Activated T-helper 1 cell treated with Interleukin-2 at 50 U/mL for 16 hours (primary cell): ENCODE measurements at places on chromosomes 5 and 9.

DNA sequence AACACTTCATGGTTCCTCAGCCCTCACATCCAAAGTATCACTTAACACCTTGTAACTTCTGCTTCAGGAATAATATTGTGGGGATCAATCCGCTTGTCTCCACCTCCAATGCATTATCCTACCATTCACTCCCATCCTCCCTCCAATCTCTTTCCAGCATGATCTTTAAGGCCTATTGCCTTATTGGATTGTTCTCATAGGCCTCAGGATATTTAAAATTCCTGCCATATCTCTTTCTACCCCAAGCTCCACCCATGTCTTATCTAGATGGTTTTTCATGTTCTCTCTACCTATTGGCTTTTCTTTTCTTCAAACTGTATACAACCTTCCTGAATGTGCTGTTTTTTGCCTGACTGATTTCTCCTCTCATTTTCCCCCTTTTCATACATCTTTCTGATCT is 7.2 kb downstream of the KDM4C start:
- DNase-seq = no peak

GRCh38 chr9:19018201-19018600 is 14.8 kb downstream of the SAXO1 start:
- DNase-seq = no peak

DNA sequence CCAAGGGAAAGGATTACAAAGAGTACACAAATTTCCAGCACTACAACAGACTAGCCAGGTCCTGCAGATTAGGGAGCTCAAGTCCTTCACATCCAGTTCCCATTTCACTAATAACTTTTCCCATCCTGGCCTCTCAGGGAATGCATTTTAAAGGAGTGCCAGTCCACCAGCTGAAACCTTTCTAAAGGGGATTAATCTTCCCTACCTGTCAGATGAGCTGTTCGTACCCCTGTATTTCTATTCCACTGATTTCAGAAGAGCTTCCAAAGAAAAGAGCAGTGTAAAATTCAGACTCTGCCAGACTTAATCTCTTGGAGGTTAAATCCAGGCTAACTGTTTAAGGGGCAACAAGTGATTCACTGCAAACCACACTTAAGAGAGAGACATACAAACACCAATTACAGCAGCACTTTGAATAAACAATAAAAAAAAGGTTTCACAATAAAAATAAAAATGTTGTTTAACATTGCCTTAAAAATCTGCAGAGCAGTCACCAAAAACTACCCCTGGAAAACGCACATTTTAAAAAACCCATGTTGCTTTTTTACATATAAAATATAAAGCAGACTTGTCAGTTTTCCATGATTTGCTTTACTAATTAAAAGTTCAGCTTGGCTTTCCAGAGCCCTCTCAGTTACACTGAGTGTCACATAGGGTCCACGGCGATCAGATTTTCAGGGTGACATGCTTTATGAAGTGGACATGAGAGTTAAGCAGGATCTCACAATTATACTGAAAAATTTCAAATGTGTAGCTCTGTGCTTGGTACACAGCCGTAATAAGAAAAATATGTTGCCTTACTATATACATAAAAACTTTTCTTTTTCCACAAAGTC is 3.2 kb downstream of the ROR2 start:
- DNase-seq = no peak

- no peak for DNase-seq
Observed at GRCh38 chr5:2570586-2570985, 180.9 kb downstream of the IRX2 start.

DNA sequence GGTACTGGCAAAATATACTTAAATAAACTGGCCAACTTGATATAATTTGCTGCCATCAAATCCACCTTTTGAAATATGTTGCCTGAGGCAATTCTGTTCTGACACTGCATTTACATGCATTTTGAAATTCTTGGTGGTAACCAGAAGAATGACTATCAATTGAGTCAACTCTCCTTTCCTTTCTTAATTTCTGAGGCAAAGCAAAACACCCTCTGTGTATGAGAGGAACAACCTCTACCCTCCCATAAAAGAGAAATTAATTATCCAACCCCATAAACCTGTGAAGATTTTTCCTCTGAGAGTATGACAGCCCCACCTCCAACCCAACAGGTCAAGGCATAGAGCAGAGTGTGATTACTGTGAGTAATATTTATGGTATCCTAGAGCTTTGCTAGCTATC is 286.8 kb downstream of the NR2F1-AS1 start:
- no peak for DNase-seq
